ENCODE measurements at places on chromosomes 1 and 21. TPM values are rescaled to one million over a fixed set of nuclear protein-coding genes. Genes with fewer than 3 reads are reported as not detected.

COL11A1 gene
- 9.1 TPM for total RNA-seq

SPRR1B gene
- total RNA-seq, result not detected

LPAR3 gene
- 2.0 TPM for total RNA-seq

PTGFR gene
- 2.6 TPM for total RNA-seq

EPHA10 gene
- 0.12 TPM for total RNA-seq

GFI1 gene
- total RNA-seq, result 1.5 TPM

CCT8 gene
- total RNA-seq, result 104 TPM

ERICH3 gene
- 0.12 TPM for total RNA-seq

PFKL gene
- 203 TPM for total RNA-seq

TRIM67 gene
- total RNA-seq, result 0.47 TPM

NHLH1 gene
- total RNA-seq, result not detected

LGALS8 gene
- total RNA-seq, result 95.3 TPM

BARHL2 gene
- not detected for total RNA-seq

TFF3 gene
- 4.0 TPM for total RNA-seq

DEPDC1 gene
- total RNA-seq, result 6.7 TPM

FCRL1 gene
- total RNA-seq, result 2.2 TPM

OR14C36 gene
- not detected for total RNA-seq

TSACC gene
- total RNA-seq, result not detected

CFHR4 gene
- total RNA-seq, result not detected

ASPM gene
- 12.7 TPM for total RNA-seq

ST6GALNAC5 gene
- total RNA-seq, result 17.3 TPM

TPTE gene
- total RNA-seq, result not detected

AKR1A1 gene
- 95.3 TPM for total RNA-seq

S100A7A gene
- total RNA-seq, result not detected
